ENCODE measurements at places on chromosomes 4 and X. TPM values are rescaled to one million over a fixed set of nuclear protein-coding genes. Genes with fewer than 3 reads are reported as not detected.

Gene GRPR
- polyA plus RNA-seq, result 0.06 TPM

Gene GPR78
- polyA plus RNA-seq, result not detected

Gene RS1
- polyA plus RNA-seq, result 3.5 TPM

Gene RADX
- 5.2 TPM for polyA plus RNA-seq

Gene ANXA3
- polyA plus RNA-seq, result 123 TPM

Gene PDLIM5
- 20.4 TPM for polyA plus RNA-seq

Gene GASK1B
- polyA plus RNA-seq, result 3.2 TPM

Gene CBLL2
- not detected for polyA plus RNA-seq

Gene ASMT
- polyA plus RNA-seq, result 0.09 TPM

Gene MAGEA2
- polyA plus RNA-seq, result not detected

Gene PLS3
- 63.1 TPM for polyA plus RNA-seq

Gene TRIM61
- polyA plus RNA-seq, result 0.98 TPM

Gene MCF2
- polyA plus RNA-seq, result 0.14 TPM

Gene POU3F4
- not detected for polyA plus RNA-seq

Gene PGM2
- 14.3 TPM for polyA plus RNA-seq

Gene TBC1D8B
- 2.9 TPM for polyA plus RNA-seq

Gene CLIC2
- polyA plus RNA-seq, result 25.7 TPM

Gene VCX2
- polyA plus RNA-seq, result not detected

Gene CDKL2
- polyA plus RNA-seq, result 3.2 TPM

Gene MAGEC2
- not detected for polyA plus RNA-seq

Gene AKAP4
- polyA plus RNA-seq, result not detected

Gene DCX
- not detected for polyA plus RNA-seq

Gene HSFX3
- polyA plus RNA-seq, result not detected

Gene BGN
- 148 TPM for polyA plus RNA-seq

Gene LNX1
- polyA plus RNA-seq, result 1.4 TPM

Gene SLC16A2
- polyA plus RNA-seq, result 2.1 TPM

Gene STS
- polyA plus RNA-seq, result 11.2 TPM

Gene GC
- 0.08 TPM for polyA plus RNA-seq

Measured in lung (tissue), 17 donors.